ENCODE measurements at places on chromosomes 7 and 10.

DNA sequence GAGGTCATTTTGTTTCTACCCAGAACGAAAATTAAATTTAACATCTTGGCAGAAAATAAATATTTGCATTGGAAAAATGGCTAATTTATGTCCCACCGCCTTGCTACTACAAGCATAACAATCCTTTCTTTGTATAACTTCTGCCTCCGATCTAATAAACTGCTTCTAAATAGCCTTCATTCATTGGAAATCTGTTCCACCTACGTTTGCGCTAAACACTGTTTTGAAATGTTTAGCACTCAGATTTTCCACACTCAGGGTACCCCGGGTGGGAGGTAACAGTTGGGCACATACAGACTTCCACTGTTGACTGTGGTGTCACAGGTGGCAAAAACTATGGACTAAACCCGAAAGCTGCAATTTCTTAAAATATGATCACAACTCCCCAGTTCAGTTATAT, 96.4 kb downstream of the FGFR2 start:
- DNase-seq: no peak

- no peak for DNase-seq
Observed at GRCh38 chr7:101112233-101112632, 14.7 kb upstream of the SERPINE1 start.

- DNase-seq: no peak
Observed at GRCh38 chr7:131400681-131401176, 73.1 kb downstream of the MKLN1 start.

DNA sequence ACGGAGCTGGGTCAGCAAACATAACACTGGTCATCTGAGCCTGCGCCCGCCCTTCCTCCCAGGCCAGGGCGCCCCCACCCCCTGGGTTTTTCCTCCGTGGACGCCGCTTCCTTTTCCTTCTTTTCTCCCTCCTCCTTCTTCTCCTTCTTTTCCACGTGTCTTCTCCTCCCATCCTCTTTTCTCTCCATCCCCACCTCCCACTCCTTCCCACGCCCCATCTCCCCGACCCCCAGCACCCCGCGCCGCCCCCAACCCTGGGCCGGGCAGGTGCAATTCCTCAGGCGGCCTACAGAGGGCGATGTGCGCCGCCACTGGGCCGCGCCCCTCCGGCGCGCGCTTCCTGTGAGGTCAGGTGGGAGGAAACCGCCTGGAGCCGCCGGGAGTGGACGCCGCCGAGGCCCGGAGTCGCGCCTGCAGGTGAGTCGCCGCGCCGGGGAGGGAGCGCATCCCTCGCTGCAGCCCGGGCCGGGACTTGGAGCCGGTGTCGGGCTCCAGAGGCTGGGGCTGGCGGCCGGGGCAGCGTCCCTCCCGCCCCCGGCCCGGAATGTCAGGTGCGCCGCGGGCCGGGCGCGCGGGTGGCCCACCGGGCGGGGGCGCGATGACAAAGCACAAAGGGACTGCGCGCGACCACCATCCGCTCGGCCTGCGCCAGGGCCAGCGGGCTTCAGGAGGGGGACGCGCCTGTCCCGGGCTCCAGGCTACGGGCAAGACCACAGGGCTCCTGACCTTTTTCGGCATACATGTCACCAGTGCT, at the start of gene FAM241B:
Gene FAM241B (plus strand): TSS at position 351 of the 754 bp plus-strand sequence. CDS start 1,497 bp downstream, outside the sequence.
- peak; percentile 70 for DNase-seq

DNA sequence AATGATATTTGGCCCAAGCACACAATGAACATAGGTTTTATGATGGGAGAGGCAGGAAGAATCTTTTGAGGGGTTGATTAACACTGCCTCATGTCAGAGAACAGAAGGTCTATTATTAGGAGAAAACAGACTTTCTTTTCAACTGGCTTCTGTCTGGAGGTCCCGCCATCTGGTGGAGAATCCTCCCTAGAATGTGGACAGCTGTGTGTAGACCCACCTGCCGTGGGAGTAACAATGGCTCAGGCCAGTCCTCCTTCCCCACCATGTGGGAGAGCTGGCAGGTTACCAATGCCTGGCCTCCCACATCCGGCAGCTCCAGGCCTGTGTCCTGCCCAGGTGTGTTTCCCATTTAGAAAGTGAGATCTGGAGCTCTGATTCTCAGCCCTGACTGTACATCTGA, 70.4 kb upstream of the AOAH start:
- no peak for DNase-seq

DNA sequence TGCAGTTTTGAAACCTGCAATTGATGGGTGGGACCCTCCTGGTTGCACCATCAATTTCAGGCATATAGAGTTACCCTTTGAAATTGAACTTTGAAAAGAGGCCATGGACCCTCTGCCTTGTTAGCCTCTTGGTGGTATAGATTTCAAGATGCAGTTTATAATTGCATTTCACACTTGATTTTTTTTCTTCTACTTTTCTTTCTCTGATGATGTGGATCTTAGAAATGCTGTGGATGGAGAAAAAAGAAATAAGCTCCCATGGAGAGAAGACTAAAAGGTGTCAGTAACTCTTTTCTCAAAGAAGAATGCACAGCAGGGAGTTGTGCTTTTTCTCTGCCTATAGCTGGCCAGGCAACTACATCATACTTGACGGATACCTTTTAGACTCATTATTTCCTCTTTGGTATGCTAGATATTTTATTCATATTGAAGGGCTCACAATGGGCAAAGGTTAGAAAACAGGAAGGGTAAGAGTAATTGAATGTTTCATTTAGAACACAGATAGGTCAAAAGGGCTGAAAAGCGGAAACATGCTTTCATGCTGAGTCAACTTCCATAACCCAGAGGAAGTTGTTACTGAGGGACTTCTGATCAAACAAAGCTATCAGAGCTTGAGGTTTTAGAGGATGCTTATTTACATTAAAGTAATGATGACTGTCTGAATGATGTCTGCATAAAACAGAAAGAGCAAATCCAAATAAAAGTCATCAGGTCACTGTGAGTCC, 773.2 kb upstream of the LRRN3 start:
- DNase-seq: peak; percentile 1

- no peak for DNase-seq
Observed at GRCh38 chr7:76182225-76182960, 19.3 kb upstream of the SRRM3 start.

- DNase-seq: no peak
Observed at GRCh38 chr10:93790439-93790838, 32.7 kb downstream of the LGI1 start.
